ENCODE measurements at places on chromosomes 7 and 10.

- DNase-seq = no peak
These were observed 130.3 kb downstream of the NRF1 start for GRCh38 chr7:129741743-129742213.

DNA sequence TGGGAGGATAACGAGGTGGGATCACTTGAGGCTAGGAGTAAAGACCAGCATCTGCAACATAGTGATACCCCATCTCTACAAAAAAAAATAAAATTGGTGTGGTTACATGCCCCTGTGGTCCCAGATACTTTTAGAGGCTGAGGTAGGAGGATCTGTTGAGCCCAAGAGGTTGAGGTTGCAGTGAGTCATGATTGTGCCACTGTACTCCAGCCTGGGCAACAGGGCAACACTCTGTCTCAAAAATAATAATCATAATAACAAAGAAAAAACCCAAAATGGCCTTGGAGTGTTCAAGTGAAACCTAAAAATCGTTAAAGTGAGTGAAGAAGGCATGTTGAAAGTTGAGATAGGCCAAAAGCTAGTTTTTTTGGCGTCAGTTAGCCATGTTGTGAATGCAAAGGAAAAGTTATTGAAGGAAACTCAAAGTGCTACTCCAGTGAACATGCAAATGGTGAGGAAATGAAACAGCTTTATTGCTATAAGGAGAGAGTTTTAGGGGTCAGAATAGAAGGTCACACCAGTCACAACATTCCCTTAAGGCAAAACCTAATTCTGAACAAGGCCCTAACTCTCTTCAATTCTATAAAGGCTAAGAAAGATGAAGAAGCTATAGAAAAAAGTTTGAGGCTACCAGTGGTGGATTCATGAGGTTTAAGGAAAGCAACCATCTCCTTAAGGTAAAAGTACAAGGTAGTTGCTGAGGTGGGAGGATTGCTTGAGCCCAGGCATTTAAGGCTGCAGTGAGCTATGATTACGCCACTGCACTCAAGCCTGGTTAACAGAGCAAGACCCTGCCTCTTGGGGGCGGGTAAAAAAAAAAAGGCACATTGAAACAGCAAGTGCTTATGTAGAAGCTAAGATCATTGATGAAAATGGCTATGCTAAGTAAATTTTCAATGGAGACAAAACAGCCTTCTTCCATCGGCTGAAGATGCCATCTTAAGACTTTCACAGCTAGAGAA is 45.4 kb upstream of the STOX1 start:
- no peak for DNase-seq

GRCh38 chr7:158140538-158141220 is 446.9 kb downstream of the PTPRN2 start:
- DNase-seq = no peak

DNA sequence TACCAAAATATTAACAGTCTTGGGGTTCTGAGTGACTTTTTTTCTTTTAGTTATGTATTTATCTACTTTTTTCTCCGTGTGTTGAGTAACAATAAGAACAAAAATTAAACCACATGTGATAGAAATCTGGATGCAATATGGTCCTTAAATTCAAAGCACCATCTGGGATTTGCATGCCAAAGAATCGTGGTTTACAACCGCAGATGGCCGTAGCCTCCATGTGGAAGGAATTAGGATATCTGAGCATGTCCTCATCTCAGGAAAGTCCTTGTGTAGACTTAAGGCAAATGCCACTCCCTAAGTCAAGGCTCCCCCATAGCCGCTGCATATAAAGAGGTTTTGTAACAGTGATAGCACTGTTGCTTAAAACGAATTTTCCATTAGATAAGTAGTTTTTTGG is 304.0 kb downstream of the ZEB1 start:
- DNase-seq = no peak

DNA sequence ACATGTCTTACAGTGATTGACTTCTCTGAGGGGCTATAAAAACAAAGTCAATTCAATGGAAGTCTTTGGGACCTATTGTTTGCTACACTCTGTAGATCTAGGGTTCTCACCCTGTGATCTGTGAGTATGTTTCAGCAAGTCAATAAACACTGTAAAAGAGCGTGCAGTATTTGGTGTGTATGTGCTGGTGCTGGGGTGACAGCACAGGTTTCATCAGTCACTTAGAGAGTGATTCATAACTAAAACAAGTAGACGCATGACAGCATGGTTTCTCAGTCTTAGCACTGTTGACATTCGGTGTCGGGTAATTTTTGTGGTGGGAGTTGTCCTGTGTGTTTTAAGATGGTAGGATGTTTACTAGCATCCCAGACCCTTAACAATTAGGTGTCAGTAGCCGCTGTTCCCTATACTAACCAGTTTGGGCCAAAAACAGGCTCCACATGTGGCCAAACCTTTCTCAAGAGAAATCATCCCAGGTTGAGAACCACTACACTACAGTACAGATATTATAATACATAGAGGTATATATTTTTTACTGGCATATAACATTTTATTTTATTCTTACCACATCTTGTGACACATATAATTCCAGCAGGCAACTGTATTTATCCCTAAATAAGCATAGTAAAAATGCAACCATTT is 411.8 kb downstream of the ARL4A start:
- no peak for DNase-seq

DNA sequence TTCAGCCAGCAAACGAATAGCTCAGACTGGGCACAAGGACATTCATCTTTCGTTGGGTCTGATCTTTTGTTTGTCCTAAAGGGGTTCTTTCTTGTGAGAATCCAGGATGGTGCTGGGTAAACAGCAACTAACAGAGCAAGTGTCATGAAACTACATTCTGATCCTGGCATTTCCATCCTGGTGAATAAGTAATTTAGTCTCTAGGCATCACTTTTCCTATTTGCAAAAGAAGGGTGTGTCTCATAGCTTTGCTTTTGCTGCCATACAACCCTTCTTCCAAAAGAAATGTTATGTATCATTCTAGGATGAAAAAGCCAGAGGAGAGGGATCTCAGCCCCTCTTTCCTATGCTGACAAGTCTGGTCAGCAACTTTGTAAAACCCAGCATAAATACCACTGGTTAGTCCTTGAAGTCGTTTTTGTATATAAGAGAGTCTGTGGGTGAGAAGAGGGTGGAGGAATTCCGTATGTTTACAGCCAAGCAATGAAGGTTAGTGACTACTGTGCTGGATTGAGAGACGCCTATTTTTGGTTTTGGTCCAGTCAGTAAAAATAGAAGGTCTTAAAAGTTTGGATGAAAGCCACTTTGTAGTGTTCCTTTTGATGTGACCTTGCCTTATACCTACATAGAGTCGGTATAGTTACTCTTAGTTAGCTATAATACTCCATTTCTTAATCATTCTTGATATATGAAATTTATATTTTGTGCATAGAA is 88.4 kb upstream of the SLC25A13 start:
- DNase-seq = no peak

- DNase-seq = no peak
These were observed 74.8 kb upstream of the GPR37 start for GRCh38 chr7:124840435-124840834.

DNA sequence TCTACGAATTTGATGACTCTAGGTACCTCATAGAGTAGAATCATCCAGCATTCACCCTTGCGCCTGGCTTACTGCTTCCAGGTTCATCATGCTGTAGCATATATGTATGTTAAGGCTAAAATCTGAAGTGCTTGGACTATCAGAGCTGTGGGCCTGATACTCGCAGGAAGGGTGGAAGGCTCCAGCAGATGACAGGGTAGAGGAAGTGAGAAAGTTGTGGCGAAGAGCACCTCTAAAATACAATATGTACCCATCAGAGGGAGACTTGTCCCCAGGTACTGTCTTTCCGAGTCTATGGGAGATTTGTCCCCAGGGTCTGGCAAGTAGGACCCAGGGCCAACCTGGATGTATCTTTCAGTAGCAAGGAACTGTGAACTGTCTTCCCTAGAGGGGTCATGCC is 48.1 kb upstream of the PLEKHA1 start:
- no peak for DNase-seq

DNA sequence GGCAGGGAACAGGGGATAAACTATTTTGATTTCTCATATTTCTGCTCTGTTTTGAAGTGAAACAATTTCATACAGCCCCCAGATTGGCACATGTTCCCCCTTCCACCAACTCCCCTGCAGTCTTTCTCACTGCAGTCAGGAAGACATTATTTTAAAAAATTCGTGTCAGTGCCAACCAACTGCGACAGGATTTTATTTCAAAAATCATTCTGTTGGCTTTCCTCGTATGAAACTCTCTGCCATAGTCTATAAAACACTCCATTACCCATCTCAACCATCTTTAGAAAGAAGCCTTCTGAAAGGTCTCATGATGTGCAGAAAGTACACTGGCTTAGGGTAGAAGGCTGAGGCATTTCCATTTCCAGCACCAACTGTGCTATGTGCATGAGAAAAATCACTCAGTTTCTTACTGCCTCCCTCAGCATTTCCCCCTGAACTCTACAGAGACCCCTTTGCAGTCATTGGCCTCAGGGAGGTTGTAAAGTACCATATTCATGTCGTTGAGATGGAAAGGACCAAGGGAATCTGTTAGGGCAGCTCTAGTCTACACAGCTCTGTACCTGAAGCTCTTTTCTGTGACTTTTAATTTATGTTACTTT is 46.9 kb downstream of the STEAP1B start:
- DNase-seq = no peak

- DNase-seq = no peak
These were observed 227.0 kb upstream of the AOAH start for GRCh38 chr7:36951257-36951697.

DNA sequence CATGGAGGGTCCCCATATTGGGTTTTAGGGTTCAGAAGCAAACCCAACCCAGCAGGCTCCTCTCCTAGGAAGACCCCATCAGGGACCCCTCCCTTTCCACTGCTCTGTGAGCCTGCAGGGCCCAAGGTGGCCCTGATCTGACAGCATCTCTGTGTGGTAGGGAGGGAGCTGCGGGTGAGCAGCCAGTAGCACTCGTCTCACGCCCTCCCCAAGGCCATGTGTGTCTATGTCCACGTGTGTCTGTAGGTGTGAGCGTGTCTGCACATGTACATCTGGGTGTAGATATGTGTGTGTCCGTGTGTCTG is 103.5 kb upstream of the FAM20C start:
- DNase-seq = no peak

- no peak for DNase-seq
These were observed 153.0 kb upstream of the LANCL2 start for GRCh38 chr7:55212176-55212575.

DNA sequence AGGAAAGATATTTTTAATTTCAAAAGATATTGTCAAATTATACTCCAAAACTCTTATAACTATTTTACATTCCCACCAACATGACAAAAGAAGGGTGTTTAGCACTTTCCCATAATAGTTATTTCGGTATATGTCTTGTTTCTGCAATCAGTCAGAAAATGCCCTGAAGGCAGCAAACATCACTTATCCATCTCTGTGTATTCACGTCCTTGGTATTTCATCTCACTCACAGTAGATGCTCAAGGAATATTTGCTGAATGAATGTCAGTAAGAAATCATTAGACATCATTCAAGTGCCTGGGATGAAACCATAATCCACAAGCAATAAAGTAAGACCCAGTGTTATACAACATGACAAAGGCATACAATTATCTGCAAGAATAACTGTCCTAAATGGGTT is 112.7 kb downstream of the GFRA1 start:
- no peak for DNase-seq

DNA sequence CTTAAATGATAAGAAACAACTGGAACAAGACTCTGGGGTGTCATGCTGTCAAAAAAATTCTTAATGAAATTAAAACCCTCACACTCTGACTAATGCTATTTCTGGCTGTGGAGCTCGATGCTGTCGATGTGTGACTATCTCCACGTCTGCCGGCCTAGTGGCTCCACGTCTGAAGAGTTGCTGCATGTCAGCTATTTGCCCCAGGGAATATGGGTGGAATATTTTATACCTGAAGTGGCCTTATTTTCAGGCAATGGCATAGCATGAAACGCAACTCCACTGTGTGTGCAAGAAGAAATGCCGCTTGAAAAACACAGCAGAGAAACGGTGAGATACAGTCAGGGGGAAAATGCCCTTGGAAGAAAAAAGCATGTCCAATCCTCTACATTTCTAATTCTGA is 50.9 kb upstream of the MGMT start:
- no peak for DNase-seq

DNA sequence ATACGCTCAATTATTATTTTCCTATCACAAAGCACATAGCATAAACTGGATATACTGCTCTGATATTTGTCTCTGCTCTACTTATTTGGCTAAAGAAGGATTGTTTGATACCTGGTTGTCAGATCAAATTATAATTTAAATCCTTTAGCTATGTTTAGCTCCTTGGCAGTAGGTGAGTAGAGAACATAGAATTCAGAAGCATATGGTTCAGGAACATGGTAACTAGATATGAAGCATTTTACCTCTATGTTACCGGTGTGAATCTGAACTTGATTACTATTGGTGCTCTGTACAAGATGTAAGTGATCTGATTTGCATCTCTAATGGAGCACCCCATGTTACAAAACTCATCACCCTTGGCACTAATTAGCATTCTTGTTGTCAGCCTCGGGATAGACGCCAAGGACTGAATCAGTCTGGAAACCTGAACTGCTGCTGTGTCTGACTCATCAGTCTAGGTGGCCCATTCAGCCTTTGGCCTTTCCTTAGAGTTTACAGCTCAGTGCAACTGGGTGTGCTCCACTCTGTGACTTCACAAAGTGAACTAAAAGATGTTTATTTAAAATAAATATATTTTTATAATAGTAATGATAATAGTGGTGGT is 12.3 kb upstream of the MYPN start:
- no peak for DNase-seq

GRCh38 chr10:95263864-95264226 is 27.0 kb downstream of the PDLIM1 start:
- DNase-seq = no peak

- DNase-seq = no peak
These were observed 63.8 kb upstream of the RET start for GRCh38 chr10:43013065-43013464.

DNA sequence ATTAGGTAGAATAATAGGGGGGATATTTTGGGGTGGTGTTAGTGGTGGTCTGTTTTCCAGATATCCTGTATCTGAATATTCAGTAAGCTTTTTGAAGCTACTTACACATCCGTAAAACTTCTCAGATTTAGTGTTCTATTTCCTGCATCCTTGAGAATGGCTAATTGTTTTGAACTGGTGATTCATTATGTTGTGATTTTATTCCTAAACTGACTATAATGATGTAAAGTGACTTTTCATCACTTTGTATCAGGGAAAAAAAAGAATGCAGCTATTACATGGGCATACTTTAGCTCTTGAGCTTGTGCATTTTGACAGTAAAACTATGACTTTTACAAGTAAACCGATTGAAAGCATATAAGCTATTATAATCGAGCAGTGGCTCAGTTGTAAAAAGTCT is 18.2 kb downstream of the WAC start:
- no peak for DNase-seq

DNA sequence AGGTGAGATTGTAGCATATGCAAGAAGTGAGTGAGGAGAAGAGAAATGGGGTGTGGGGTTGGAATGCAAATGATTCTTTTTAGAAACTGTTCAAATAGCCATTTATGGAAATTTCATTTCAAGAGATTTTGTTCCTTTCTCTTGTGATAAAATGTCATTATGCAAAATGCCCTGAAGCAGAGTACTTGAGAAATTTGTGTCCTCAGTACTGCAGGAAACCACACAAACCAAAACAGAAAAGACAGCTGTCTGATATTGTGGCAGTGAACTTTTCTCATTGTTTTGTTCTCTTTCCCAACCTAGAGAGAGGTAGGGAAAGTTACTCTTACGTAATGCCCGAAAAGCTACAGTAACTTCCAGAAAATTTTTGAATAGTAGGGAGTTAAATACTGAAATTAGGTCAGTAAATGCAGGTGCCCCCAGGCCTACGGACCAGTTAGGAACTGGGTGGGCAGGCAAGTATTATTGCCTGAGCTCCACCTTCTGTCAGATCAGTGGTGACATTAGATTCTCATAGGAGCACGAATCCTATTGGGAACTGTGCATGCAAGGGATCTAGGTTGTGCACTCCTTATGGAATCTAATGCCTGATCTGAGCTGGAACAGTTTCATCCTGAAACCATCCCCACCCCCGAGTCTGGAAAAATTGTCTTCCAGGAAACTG is 34.0 kb downstream of the DLD start:
- no peak for DNase-seq
